ENCODE measurements at places on chromosomes 5 and 9.

DNA sequence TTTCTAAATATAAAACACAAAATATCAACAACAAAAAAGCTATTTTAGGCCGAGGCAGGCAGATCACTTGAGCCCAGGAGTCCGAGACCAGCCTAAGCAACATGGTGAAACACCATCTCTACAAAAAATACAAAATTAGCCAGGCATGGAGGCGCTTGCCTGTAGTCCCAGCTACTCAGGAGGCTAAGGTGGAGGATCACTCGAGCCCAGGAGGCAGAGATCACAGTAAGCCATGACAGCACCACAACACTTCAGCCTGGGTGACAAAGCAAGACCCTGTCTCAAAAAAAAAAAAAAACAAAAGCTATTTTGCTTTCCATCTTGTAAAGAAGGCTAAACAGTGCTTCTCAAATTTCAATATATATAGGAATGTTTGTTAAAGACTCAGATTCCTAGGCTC is 11.3 kb downstream of the C5orf15 start:
- DNase-seq, result no peak

DNA sequence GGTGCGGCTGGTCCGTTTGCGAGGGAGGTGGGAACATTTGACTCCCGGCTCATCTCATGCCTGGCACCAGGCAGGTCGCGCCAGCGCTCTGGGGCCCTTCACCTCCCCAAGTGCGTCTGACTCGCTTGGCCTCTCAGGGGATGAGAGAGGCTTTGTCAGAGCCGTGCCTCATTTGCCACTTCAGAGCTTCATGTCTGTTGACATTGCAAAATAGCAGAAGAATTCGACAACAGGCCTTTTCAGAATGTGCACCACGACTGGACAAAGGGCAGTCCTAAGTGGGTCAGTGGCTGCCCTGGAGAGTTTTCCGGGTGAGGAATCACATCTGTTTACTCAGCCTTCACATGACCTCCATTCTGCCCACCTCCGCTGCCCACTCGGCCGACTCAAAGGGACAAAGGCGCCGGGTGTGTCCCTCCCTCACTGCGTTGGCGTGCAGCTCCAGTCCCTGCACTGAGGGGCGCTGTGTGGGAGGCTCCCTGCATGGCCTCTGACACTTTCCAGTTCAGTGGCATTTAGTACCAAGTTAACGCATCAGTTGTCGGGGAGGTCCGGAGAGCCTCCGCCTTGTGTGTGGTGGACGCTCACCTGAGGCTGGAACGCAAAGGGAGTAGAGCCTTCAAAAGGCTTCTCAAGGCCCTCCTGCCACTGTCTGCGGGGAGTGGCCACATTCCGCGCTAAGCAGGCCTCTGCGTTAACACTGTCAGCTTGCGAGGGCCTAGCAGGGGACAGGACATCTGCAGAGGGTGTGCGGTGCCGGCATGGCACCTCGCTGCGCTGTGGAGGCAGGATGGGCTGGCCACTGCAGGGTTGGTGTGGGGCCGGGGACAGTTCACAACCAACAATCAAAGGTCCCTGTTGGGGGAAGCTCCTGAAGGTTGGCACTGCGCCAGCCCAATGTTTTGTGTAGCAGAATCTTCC is 171.5 kb downstream of the NXNL2 start:
- no peak for DNase-seq

DNA sequence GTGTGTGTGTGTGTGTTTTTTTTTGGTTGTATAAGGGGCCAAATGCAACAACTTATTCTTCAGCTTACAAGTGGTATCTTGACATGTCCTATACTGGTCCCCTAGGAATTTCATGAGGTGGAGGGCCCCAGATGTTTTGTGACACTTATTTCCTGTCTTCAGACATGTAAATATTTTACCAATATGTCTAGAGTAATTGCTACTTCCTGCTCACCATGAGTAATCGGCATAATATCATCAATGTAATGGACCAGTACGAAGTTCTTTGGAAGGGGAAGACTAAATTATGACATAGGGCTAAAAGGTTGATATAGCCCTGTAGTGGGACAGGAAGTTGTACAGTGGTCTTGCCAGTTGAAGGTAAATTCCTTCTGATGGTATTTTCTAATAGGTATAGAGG is 3.7 kb upstream of the OTULIN start:
- peak; percentile 29 for DNase-seq

DNA sequence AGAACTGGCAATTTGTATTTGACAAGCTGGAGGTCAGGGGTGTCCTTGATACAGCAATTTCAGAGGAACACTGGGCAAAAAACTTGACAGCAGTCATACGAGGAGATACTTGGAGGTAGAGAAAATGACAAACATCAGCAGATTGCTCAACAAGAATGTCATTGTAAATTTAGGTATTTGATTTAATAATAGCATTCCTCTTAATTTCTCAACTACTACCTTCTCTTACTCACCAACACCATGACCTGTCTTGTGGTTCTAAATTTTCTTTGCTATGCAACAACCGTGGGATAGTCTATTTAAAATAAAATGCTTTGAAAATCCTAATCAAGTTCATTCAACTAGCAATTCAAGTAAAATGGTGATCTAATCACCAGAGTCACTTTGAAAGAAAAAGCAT is 128.4 kb downstream of the DNAH5 start:
- no peak for DNase-seq

GRCh38 chr9:115018547-115019435 is 88.4 kb upstream of the TNFSF8 start:
- peak; percentile 87 for DNase-seq

GRCh38 chr9:69527454-69527853 is 144.7 kb downstream of the APBA1 start:
- DNase-seq, result no peak

- DNase-seq, result no peak
Measured at GRCh38 chr9:135330307-135330631, 149.3 kb upstream of the PPP1R26 start.

DNA sequence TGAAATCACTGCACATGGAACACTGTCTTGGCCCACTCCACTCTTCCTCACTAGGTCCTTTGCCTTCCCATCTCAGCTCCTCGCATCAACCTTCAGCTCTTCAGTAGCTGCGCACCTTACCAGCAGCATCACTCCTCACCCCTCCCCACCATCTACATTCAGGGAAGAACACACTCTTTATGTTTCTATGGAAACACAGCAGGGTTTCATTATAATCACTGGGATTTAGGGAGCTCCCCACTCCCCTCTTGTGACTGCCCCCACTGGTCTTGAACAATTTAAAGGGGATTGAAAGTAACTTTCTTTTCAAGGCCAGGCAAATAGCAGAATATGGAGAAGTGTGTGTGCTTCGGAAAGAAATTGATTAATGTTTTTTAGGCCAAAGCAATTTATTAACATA is 111.2 kb downstream of the INSYN2B start:
- no peak for DNase-seq

GRCh38 chr5:40404613-40405012 is 275.1 kb upstream of the PTGER4 start:
- no peak for DNase-seq

DNA sequence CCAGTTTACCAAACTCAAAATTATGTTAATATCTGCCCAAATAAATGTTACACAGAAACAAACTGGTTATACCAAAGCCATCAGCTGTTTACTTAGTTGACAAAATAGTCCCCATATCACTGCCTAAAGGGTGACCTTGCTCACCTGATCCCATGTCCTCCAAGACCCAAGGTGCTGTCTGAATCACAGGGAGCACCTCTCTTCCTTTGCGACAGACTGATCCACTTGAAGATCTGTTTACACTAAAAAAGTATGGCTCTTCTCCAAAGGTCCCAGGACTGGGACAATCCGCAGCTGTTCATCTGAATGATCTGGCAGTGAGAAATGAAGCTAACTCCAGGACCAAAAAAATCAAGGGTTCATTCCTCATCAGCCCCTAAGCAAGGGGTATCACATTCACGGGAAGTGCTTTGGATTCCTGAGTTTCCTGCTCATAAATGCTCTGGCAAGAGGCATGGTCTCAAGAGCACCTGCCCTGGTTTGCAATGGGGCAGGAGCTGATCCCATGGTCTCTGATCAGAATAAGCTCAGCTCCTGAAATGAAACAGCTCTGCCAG is 5.0 kb downstream of the PRUNE2 start:
- no peak for DNase-seq

DNA sequence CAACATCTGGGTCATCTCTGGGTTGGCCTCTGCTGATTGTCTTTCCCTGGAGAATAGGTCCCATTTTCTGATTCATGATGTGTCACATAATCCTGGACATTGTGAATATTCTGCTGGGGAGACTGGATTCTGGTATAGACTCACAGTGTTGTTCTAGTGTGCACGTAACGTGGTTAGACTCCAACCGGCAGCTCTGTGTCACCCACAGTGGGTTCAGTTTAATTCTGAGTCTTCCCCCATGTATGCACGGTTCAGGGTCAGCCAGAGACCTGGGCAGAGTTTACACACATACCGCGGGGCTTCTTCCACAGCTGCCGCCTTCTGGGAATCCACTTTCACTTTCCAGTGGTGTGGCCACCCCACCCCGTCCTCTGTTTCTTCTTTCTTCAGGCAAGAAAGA is 38.0 kb upstream of the LRRC14B start:
- DNase-seq, result peak; percentile 80

- no peak for DNase-seq
Measured at GRCh38 chr9:17800418-17800817, 221.6 kb downstream of the SH3GL2 start.

DNA sequence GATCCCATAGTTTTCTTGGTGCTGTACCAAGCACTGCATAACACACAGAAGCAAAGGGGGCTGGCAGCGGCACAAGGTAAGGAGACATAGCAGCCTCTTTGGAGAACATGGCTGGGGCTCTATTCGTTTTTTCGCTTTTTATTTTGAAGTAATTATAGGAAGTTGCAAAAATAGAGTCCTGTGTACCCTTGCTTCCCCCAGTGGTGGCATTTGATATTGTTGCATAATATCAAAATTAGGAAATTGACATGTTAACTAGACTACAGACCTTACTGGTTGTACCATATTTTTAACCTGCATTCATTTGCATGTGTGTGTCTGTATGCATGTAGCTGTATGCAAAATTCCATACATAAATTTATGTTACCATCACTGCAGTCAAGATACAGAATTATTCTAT is 6.6 kb upstream of the UBQLN1 start:
- no peak for DNase-seq

GRCh38 chr5:20463206-20463605 is 475.2 kb upstream of the CDH18 start:
- DNase-seq, result no peak

GRCh38 chr5:151003503-151003860 is 16.9 kb upstream of the GPX3 start:
- DNase-seq, result no peak

GRCh38 chr9:77834898-77835488 is 186.9 kb upstream of the GNA14 start:
- DNase-seq, result no peak

DNA sequence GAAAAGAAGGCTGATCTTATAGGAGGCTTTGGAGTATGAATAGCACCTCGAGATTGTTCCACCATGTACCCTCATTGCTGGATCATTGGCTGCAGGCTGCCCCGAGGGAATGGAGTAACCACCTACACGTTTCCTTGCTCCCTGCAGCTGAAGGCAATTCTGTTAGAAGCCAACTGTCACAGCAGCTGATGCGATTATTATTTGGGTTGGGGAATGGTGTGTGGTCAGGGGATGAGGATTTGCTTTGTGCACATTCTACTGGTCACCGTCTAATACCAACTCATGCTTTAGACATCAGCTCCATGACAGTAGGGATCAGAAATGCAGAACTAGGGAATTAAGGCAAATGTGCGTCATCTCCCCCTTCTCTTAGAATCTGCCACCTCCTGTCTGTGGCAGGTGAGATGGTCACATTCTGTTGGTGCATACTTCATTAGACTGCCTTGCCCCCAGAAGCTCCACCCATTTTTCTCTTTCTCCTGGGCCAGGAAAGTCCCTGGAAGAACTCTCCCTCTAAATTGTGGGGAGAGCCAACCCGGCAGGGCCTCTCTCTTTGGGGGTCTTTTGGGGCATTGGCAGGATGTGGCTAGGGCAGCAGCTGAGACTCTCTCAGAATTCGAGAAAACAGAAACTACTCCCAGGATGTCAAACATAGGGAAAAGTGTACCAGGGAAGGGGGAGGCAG is 32.8 kb downstream of the NEUROG1 start:
- no peak for DNase-seq

DNA sequence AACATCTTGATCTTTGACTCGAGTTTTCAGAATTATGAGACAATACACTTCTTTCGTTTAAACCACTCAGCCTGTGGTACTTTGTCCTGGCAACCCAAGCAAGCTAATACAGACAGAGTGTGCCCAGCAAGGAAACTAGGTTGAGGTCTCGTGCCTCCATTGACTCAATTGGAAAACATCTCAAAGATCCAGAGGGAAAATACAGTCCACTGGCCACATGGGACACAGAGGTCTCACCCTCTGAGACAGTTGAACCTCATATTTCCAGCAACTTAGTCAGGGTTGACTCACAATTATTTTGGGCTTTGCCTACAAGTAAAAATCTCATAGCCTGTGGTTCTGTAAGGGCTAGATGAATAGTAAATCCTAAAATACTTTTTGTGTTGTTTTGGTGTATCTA is 631.5 kb downstream of the MTRR start:
- peak; percentile 28 for DNase-seq

DNA sequence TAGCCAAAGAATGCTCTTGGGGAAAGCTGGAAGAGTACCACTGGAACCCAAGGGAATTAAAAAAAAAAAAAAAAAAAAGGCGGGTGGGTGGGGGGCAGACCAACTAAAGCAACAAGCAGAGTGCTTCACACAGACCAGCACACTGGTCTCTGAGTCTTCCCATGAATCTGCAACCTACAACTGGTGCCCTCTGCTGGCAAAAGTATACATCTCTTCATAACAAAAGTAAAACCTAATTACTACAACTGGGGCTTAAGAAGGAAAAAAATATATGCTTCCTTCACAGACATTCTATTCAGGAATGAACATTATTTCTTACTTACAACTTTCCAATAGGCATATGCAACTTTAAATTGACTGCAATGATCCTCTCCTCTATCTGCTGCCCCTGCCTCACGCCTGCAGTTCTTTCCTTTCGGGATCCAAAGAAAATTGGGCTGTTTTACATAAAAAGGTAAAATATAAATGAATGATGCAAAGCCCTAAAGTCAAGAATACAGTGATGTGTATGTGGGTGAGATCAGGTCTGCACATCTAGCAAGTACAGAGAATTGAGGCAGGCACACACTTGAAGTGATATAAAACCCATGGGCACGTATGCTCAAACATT is 7.2 kb upstream of the KLHL3 start:
- peak; percentile 72 for DNase-seq

DNA sequence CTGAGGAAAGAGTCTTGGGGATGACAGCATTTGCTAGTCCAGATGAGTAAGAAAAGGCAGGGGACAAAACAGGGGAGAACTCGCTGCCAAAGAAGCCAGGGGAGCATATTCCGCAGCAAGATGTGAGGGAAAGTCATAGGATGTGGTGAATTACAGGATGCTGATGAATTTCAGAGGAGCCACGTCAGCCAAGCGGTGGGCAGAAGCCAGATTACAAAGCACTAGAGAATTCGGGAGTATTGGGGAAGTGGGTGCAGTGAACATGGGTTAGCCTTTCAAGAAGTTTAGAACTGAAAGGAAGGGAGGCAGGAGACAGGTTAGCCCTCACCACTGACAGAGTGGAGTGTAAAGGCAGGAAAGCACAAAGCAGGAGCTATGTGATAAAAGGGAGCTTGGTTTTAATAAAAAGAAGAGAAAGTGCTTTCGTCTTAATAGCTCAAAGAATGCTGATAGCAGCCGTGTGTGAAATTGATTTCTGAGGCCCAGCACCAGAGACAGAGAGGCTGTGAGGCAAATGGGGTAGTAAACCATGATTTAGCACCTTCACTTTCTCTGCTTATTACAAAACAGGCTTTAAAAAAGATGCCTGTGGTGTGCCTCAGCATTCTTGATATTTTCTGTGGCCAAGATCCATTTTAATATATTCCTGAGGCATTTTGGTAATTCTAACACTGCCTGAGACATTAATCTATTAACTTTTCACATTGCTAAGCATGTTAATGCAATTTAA is 16.9 kb downstream of the ADAMTSL1 start:
- DNase-seq, result peak; percentile 100

- DNase-seq, result no peak
Measured at GRCh38 chr5:88964831-88965230, 81.8 kb upstream of the MEF2C start.

All from EL (cell line).